T-cell (primary cell): ENCODE measurements at places on chromosomes 2 and 18. TPM values are rescaled to one million over a fixed set of nuclear protein-coding genes. Genes with fewer than 3 reads are reported as not detected.

DNA sequence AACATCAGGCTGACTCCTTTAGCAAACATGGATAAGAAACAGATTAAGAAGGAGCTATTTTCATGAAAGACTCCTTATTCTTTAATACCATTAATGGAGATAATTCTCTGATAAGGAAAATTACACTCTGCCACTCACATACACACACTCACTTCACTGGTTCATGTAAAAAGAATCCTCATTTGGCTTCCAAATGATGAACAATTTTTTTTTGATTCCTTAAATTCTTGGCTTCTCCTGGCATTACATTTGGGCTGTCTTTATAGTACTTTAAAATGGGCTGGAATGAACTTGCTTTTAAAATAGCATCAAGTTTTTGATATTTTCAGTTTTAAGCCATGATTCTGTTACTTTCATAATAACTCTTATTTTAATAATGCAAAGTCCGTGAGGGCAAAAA lies 328.6 kb downstream of the SLC8A1 start:
- no peak for DNase-seq
- no peak overlapping the region for H3K4me3 ChIP-seq
- H3K36me3 ChIP-seq: no peaks in the 10 kb centered on the region
- peaks cover 2% of the 10 kb centered on the region for H3K4me1 ChIP-seq

DNA sequence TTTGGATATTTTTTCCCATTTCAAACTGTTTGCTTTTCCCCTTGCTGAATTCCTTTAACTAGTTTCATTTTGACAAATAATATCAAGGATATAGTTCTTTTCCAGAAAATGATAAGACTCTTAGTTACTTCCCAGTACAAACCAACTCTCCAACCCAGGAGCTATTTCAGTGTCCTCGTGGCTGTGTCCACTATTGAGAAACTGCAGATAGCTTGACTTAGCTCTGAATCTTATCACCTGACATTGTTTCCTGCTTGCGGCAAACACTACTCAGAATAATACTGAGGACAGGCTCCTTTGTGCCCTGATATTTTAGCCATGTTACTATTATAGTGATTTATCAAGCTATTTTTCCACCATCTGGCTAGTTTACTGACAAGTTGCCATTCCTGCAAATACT lies 74.6 kb downstream of the KLF7 start:
- peaks cover 8% of the 10 kb centered on the region for H3K4me1 ChIP-seq
- H3K36me3 ChIP-seq: no peaks in the 10 kb centered on the region
- no peaks in the 10 kb centered on the region for H3K27me3 ChIP-seq
- no peak overlapping the region for H3K4me3 ChIP-seq
- DNase-seq: no peak

DNA sequence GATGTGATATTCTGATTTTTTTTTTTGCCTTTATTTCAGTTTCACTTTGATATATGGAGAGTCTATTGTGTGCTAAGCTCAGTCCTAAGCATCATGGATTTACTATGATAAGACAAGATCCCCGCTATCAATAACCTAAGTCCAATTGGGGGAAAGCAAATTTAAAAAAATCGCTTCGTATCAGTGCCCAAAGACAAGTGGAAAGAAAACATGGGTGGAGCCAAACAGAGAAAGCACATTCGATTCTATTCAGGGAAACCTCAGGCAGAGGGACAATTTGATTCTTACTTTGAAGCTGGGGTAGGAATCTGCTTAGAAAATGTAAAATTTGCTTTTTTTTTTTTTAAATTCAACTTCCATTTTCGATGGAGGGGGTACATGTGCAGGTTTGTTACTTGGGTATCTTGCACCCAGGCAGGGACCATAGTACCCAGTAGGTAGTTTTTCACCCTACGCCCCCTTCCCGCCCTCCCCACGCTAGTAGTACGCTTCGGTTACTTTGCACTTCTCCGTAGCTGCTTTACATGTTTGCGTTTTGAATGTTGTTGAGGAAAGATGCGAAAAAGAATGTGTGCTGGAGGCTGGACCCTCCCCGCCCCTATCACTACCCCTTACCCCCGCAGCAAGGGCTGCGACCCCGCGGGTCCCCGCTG lies 12.4 kb downstream of the KIF5C start:
- peaks cover 10% of the 10 kb centered on the region for H3K4me1 ChIP-seq
- no peaks in the 10 kb centered on the region for H3K36me3 ChIP-seq
- peak overlapping the region; percentile 58 for H3K4me3 ChIP-seq
- H3K27ac ChIP-seq: no peak overlapping the region

DNA sequence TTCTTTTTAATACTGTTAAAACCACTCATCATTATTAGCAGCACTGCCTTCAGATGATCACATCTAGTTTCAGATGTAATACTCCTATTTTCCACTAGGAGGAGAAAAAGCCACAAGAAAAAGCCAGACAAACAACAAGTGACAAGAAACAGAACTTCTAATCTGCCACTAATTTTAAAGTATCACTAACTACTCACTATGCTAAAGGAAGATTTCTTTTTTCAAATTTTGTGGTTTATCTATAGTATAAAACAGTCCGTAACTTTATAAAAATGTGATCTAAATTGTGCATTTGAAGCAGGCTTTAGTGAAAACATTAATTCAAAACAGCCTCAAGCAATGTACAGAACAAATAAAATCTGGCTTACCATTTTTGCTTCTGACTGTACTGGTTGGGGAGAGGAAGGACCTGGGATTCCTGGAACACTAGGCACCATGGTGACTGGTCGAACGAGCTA lies 56.8 kb downstream of the ATF2 start:
- no peak overlapping the region for H3K27ac ChIP-seq
- H3K4me1 ChIP-seq: no peaks in the 10 kb centered on the region
- no peak overlapping the region for H3K4me3 ChIP-seq
- DNase-seq: no peak
- H3K36me3 ChIP-seq: peaks cover 40% of the 10 kb centered on the region

The MC5R gene
- total RNA-seq: not detected

The TFCP2L1 gene
- total RNA-seq: 0.72 TPM

The PCARE gene
- total RNA-seq: not detected

The PXDN gene
- 0.21 TPM for total RNA-seq
